ENCODE measurements at places on chromosomes 4 and X.

DNA sequence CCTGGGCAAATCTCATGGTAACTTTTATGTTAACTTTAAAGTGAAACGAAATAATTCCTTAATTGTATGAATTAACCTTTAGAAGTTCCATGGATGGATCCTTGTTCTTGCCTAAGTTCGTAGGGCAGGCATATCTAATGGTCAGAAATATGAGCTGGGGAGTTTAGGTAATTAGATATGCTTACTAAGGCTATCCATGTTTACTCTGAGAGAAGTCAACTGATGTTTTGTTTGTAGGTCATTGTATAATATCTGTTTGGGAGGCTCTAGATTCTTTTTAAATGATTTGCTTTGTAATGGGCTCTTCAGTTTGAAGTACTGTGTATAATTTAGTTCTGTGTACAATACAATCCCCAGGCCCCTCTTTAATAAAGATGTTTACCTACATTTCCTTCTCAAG is 117.0 kb downstream of the DCK start:
- DNase-seq, result no peak

DNA sequence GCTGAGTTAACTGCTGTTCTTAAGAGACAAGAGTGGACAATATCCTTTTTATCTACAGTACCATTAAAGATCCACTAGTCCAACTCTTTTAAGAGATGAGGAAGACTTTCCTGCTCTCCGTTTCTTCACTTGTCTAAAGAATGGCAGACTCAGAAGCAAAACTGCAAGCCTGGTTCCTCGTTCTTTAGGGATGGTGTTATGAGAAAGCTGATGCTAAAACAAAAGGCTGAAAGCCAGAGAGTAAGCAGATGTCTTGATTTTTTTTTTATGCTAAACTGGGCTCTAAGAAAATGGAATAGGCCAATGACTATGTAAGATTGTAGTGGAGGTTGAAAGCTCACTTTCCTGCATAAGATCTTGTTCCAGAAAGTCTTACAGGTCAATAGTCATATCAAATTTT is 78.1 kb downstream of the CNGA2 start:
- no peak for DNase-seq

DNA sequence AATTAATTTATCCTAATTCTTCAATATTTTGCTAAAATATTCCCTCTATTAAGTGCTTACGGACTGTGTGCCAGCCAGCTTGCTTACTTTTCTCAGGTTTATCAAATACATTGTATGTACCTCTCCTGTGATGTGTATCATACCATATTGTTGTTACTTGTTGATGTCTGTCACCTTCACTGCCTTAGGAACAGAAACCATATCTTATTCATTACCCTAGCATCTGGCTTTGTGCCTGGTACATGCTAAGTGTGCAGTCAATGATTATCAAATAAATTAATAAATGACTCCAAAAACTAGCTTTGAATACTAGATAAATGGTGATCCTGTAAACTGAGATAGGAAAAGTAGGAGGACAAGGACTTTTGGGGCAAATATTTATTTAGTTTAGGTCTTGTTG is 6.9 kb downstream of the CLCN3 start:
- DNase-seq, result no peak

GRCh38 chr4:12579172-12579571 is 905.0 kb downstream of the RAB28 start:
- no peak for DNase-seq

DNA sequence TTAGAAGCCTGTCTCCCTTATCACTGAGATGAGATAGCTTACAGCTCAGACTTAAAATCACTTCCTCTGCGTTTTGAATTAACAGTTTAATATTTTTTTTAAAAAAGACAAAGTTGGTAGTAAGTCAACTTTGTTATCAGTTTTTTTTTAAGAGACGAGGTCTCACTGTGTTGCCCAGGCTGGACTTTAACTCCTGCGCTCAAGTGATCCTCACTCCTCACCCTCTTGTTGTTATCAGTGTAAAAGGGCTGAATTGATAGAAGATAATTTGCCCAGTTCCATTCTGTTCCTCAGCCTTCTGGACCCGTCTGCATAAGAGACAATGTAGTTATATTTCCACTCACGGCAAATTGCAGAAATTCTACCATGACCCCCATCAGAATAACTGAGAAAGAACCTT is 245.4 kb downstream of the DCTD start:
- no peak for DNase-seq

GRCh38 chr4:66045913-66046312 is 375.6 kb upstream of the EPHA5 start:
- no peak for DNase-seq

DNA sequence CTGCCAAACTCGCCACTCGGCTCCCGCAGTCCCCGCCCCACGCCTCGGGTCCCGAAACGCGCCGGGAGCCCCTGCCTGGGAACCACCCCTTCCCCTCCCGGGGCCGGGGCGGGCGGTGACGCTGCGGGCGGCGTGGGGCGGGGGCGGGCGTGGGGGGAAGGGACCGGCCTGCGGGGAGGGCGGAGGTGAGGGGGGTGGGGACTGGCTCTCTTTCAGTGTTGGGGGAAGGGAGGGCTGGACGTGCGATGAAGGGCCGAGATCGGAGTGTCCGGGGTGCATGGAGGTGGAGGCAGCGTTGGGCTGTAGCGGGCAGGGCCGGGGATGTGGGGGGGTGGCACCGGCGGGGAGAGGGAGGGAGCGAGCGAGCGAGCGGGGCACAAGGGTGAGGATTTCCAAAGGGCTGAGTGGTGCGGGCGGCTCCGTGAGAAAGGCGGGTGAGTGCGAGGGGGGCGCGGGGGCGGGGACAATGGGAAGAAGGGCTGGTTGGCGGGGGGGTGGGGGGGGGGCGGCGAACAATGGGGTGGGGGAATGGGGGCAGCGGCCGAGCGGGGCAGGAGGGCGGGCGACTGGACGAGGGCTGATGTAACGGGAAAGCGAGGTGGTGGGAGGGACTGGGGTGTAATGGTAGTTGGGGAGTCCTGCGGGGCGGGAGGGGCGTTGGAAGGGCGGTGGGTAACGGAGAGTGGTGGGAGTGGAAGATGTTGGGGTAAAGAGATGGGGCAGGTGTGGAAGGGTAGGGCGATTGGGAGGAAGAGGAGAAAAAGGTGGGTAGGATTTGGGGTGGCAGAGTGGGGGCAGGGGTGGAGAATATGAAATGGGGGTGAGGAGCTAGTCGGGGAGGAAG is 578 bp downstream of the DCUN1D4 start:
- no peak for DNase-seq

DNA sequence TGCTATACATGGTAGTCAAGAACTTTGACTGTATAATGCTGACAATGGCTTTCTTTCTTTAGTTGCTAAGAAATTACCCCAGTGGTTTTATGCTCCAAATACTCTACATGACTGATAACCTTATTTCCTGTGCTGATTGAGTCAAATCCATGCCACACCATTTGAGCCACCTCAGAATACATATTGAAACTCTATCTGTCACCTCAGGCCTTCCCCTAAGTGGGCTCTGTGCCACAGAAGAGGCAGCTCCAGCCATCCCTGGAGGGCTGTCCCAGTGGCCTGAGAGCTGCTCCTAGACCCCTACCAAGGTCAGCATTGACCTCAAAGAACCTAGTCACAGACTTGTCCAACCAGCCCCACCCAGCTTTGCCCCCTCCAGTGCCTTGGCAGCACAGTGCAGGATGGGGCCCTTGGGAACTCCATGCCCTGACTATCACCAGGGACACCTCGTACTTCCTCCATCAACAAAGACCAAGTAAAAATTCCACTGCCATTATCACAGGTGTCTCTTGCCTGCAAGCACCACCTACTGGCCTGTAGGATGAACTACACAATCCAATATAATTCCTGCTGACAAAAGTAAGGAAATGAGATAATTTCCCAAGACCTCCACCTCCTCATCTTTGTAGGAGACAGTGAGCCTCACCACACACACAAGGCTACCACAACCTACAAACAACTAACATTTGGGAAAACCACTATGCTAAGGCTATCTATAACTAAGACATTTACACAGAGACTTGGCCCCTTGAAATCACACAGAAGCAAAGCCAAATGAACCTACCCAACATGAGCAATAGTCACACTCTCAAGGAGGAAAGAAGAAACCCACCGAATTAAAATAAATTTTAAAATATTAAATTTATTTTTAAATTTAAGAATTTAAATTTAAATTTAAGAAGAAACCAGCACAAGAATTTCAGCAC is 239.9 kb downstream of the NKX6-1 start:
- DNase-seq, result no peak

GRCh38 chr4:139593091-139593564 is 37.1 kb upstream of the SETD7 start:
- no peak for DNase-seq

Measured in NCI-H2081 treated with DMSO at 0.1 percent for 48 hours (cell line).